Fibroblast of lung (primary cell): ENCODE measurements at places on chromosomes 1 and 21. TPM values are rescaled to one million over a fixed set of nuclear protein-coding genes. Genes with fewer than 3 reads are reported as not detected.

The CR1L gene
- total RNA-seq, result under 0.01 TPM in 1 of 2 replicates, not detected in the other

The MORN1 gene
- 10.3 and 10.6 TPM in 2 replicates for total RNA-seq

The LINGO4 gene
- not detected in 2 replicates for total RNA-seq

The GPA33 gene
- total RNA-seq, result not detected in 2 replicates

The AADACL3 gene
- not detected in 2 replicates for total RNA-seq

The PLD5 gene
- total RNA-seq, result under 0.01 TPM in 1 of 2 replicates, not detected in the other

The TDRD5 gene
- total RNA-seq, result not detected in 2 replicates

- no peak overlapping the region for H3K4me3 ChIP-seq
- H3K27ac ChIP-seq, result no peak overlapping the region
- DNase-seq, result no peak
- peaks cover 13% of the 10 kb centered on the region for H3K27me3 ChIP-seq
- no peaks in the 10 kb centered on the region for H3K4me1 ChIP-seq
Measured at GRCh38 chr1:27935721-27936120, 921 bp downstream of the SMPDL3B start.

- no peak overlapping the region for H3K4me3 ChIP-seq
- DNase-seq, result peak; percentile 74
- H3K36me3 ChIP-seq, result peaks cover 1% of the 10 kb centered on the region
- peaks cover 3% of the 10 kb centered on the region for H3K4me1 ChIP-seq
- no peaks in the 10 kb centered on the region for H3K27me3 ChIP-seq
Measured at GRCh38 chr1:197180252-197180878, 33.9 kb upstream of the ASPM start.

GRCh38 chr21:37378700-37379139 lies 12.1 kb downstream of the DYRK1A start:
- H3K27me3 ChIP-seq, result no peaks in the 10 kb centered on the region
- H3K27ac ChIP-seq, result no peak overlapping the region
- no peaks in the 10 kb centered on the region for H3K36me3 ChIP-seq
- DNase-seq, result no peak
- H3K4me3 ChIP-seq, result no peak overlapping the region
- peaks cover 3% of the 10 kb centered on the region for H3K4me1 ChIP-seq

GRCh38 chr1:108592030-108592759 lies 32.3 kb downstream of the EEIG2 start:
- H3K36me3 ChIP-seq, result no peaks in the 10 kb centered on the region
- no peaks in the 10 kb centered on the region for H3K27me3 ChIP-seq
- no peak for DNase-seq

- H3K4me1 ChIP-seq, result no peaks in the 10 kb centered on the region
- H3K36me3 ChIP-seq, result no peaks in the 10 kb centered on the region
- no peak overlapping the region for H3K4me3 ChIP-seq
- H3K27ac ChIP-seq, result no peak overlapping the region
- peak; percentile 31 for DNase-seq
Measured at GRCh38 chr21:42164064-42164789, 54.7 kb upstream of the ABCG1 start.

- peaks cover 15% of the 10 kb centered on the region for H3K4me1 ChIP-seq
- no peaks in the 10 kb centered on the region for H3K27me3 ChIP-seq
- no peak overlapping the region for H3K4me3 ChIP-seq
- DNase-seq, result no peak
- H3K27ac ChIP-seq, result no peak overlapping the region
Measured at GRCh38 chr1:92933459-92933858, 27.8 kb downstream of the DIPK1A start.

DNA sequence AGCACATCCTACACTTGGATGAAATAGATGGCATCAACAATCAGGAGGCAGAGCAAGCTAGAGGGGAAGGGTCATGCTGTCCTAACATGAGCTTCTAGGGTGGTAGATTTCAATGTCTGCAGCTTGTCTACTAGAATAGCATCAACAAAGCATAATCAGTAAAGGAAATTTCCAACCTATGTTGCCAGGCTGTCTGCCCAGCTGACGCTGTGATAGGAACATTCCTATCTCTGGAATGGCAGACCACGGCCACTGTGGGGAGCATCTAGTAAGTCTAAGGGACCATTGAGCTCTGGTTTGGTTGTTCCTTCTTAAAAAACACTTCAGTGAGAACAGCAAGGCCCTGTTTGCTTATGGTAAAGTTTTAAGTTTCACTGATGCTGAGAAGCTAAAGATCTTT lies 206.8 kb downstream of the PAPPA2 start:
- H3K4me3 ChIP-seq, result no peak overlapping the region

DNA sequence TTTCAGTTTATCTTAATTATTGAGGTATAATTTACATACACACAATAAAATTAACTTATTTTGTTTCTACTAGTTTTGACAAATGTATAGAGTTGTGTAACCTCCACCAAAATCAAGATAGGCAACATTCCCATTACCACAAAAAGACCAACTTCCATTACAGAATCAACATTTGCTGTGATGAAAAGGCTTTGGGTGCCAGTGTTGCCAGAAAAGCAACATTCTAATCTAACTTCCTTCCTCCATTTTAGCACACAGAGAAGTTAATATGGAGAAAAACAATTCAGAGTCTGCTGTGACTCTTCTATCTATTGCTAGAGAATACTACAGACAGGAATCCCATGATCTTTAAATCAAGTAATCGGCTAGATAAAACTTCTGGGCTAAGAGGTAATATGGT lies 245.3 kb downstream of the RERE start:
- no peak overlapping the region for H3K27ac ChIP-seq
- H3K4me3 ChIP-seq, result no peak overlapping the region
- peak; percentile 33 for DNase-seq
- no peaks in the 10 kb centered on the region for H3K27me3 ChIP-seq
- no peaks in the 10 kb centered on the region for H3K36me3 ChIP-seq

DNA sequence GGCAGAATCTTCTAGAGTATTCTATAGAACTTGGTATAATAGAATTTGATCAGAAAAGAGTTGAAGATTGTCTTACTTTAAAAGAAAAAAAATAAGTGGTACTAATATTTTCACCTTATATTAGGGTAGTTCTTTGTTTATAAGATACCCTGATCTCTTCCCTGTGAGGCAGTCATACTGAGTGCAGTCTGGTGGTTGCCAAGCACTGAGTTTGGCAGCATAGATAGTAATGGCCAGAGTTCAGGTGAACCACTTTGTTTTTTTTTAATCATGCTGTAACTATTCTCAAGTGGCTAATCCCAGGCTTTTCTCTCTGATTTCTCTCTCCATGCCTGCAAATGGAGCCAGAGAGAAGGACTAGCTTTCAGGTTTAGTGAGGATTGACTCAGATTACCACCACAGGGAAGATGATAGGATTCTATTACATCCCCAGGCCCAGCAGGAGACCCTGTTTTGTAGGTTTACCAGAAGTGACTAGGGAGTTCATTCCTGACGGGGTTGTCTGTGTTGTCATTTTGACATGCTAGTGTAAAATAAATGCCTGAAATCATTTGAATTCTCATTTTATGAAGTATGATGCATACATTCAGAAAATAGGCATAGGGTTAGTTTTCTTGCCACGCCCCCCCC lies 16.7 kb downstream of the KDM1A start:
- H3K4me3 ChIP-seq, result no peak overlapping the region
- no peaks in the 10 kb centered on the region for H3K4me1 ChIP-seq
- H3K27ac ChIP-seq, result no peak overlapping the region
- DNase-seq, result no peak

DNA sequence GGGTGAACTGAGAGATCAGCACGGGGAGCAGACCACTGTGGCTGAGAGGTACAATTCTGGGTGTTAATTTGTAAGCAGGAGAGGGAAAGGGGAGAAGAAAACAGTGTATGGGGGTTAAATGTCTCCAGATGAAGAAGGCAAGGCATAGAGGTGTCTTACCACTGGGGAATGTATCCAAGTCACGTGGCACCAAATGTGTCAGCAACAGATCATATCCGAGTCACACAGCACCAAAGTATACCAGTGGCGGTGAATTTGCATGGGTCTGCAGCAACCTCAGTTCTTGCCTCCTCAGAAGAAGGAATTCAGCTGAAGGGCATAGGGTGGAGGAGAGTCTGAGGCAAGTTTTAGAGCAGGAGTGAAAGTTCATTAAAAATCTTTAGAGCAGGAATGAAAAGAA lies 21.2 kb upstream of the SYCP1 start:
- no peak for DNase-seq
- no peaks in the 10 kb centered on the region for H3K4me1 ChIP-seq
- H3K27me3 ChIP-seq, result no peaks in the 10 kb centered on the region
- no peak overlapping the region for H3K27ac ChIP-seq
- no peak overlapping the region for H3K4me3 ChIP-seq

DNA sequence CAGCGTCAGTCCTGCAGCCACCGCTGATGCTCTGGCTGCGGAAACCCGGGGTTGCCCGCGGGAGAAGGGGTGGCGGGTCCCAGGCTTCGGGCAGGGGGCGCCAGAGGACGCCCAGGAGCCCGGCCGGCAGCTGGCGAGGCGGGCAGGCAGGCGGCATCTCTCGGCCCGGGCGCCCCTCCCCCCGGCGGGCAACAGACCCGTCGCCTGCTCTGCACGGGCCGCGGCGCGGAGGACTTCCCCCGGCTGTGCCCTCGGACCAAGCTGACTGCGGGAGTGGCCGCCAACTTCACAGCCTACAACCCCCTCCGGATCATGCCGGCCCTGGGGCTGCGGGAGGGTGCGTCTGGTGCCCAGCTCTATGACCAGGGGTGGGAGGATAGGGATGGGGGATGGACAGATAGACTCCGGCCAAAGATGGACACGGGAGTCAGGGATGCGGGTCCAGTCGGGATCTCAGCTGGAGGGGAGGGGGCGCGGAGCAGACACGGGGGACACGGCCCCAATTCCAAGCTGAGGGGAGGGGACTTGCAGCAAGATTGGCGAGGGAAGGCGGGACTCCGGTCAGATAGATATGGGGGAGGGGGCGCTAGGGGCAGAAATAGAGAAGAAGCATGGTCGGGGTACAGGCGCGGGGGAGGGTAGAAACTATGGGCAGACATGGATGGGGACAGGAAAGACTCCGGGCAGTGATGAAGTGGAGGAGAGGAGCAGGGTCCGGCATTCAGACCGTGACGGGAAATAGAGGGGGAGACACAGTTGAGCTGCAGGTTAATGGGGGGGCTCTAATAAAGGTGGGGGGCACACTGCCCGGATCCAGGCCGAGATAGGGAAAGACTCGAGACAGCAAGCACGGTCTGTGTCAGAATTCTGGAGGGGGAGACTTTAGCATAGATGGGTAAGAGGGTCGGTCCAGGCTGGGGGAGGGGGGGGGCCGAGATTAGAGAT lies 1.1 kb downstream of the ADGRB2 start:
- no peaks in the 10 kb centered on the region for H3K36me3 ChIP-seq
- H3K27me3 ChIP-seq, result peaks cover 2% of the 10 kb centered on the region
- no peak overlapping the region for H3K27ac ChIP-seq
- peak; percentile 37 for DNase-seq
- H3K4me1 ChIP-seq, result peaks cover 21% of the 10 kb centered on the region

- peaks cover 11% of the 10 kb centered on the region for H3K4me1 ChIP-seq
- peak; percentile 92 for DNase-seq
- H3K4me3 ChIP-seq, result no peak overlapping the region
- H3K36me3 ChIP-seq, result no peaks in the 10 kb centered on the region
- H3K27me3 ChIP-seq, result no peaks in the 10 kb centered on the region
- H3K27ac ChIP-seq, result no peak overlapping the region
Measured at GRCh38 chr1:67850611-67851075, 17.4 kb upstream of the GNG12 start.

- DNase-seq, result peak; percentile 36
- H3K4me1 ChIP-seq, result no peaks in the 10 kb centered on the region
- H3K27me3 ChIP-seq, result no peaks in the 10 kb centered on the region
- no peaks in the 10 kb centered on the region for H3K36me3 ChIP-seq
- H3K27ac ChIP-seq, result no peak overlapping the region
Measured at GRCh38 chr1:220516014-220516721, 11.8 kb upstream of the MARK1 start.

DNA sequence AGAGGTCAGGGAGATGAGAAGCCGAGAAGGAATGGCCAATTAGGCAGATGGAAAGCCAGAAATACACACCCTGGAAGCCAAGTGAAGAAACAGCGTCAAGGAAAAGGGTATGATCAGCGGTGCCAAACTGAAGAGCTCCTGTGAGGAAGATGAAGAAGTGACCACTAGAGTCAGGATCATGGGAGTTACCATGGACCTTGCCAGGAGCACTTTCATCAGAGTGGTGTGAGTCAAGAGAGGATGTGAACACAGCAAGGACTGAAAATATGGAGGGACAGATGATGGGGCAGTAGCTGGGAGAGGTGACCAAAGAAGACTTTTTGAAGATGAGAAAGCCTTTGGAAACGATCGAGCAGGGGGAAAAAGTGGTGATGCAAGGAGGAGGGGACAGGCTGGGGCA lies 50.4 kb downstream of the CD34 start:
- no peak overlapping the region for H3K4me3 ChIP-seq
- no peaks in the 10 kb centered on the region for H3K27me3 ChIP-seq
- no peaks in the 10 kb centered on the region for H3K36me3 ChIP-seq
- H3K4me1 ChIP-seq, result peaks cover 3% of the 10 kb centered on the region
- H3K27ac ChIP-seq, result no peak overlapping the region

- peak; percentile 53 for DNase-seq
- peak within 1 kb of the TSS; percentile 73 for H3K4me3 ChIP-seq
- peaks cover 9% of the 10 kb centered on the region for H3K4me1 ChIP-seq
Measured at GRCh38 chr1:23483321-23484252, at the start of gene ASAP3. Gene ASAP3 (minus strand): TSS chr1:23484179. CDS start chr1:23484133, 46 bp downstream.

- no peaks in the 10 kb centered on the region for H3K27me3 ChIP-seq
- H3K27ac ChIP-seq, result no peak overlapping the region
- H3K4me3 ChIP-seq, result no peak overlapping the region
- no peaks in the 10 kb centered on the region for H3K36me3 ChIP-seq
Measured at GRCh38 chr1:74517599-74518051, 5.2 kb upstream of the LRRC53 start.

DNA sequence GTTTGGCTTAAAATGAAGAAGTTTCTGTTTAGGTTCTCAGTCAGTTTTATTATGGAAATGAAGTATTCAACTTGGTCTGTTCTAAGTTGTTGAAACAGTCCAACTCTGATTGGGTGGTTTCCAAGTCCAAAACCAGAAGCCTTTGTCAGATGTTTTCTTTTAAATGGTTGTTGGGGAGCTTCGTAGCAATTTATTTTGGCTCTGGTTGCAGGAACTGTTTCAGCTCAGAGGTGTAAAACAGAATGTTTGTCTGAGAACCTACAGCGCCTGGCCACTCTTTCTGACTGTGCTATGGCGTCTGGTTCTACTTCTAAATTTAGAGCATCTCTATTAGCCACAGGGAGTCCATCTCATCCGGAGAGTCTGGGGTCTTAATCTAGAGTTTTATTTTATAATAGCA lies 582.6 kb upstream of the TMPRSS15 start:
- H3K4me3 ChIP-seq, result no peak overlapping the region
- no peak for DNase-seq
- H3K36me3 ChIP-seq, result no peaks in the 10 kb centered on the region
- H3K27ac ChIP-seq, result no peak overlapping the region

- H3K27ac ChIP-seq, result no peak overlapping the region
- DNase-seq, result no peak
- no peaks in the 10 kb centered on the region for H3K4me1 ChIP-seq
- H3K36me3 ChIP-seq, result no peaks in the 10 kb centered on the region
Measured at GRCh38 chr1:179329862-179330261, 35.9 kb upstream of the AXDND1 start.
